ENCODE measurements at places on chromosomes 2 and 18.

DNA sequence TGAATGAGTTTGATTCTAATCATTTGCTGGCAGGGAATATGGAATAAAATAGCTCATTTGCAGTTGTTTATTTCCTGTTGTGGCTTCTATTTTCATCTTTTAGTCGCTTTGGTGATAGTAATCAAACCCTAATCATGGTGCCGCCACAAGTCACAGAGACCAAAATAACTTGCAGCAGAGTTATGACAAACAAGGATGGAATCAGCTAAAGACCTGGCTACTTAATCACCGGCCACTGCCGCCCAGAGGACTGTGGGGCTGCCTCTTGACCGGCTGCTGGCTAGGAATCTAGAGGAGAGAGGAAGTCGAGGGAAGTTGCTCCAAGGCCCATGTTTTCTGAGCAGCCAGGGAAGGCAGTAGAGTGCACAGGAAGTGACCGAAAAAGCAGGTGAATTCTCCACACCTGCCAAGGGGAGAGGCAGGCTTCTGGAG is 5.1 kb upstream of the SMAD7 start:
- DNase-seq: no peak

- no peak for DNase-seq
These were observed 182.7 kb upstream of the GLI2 start for GRCh38 chr2:120552800-120553481.

DNA sequence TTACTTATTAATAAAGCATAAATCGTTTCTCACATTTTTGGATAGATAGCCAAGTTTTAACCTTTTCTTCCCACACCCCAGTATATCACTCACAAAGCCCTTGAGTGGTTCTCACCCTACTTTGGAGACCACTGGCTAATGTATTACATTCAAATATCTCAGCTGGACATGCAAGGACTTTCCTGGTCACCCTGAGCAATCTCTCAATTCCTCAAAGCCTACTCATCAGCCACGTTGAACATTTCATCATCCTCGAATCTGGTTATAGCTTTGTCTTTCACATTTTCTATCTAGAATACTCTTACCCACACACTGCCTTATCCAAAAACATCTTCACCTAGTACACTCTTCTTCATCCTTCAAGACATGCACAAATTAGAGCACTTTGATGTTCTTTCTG is 71.1 kb upstream of the MAPRE2 start:
- DNase-seq: no peak

DNA sequence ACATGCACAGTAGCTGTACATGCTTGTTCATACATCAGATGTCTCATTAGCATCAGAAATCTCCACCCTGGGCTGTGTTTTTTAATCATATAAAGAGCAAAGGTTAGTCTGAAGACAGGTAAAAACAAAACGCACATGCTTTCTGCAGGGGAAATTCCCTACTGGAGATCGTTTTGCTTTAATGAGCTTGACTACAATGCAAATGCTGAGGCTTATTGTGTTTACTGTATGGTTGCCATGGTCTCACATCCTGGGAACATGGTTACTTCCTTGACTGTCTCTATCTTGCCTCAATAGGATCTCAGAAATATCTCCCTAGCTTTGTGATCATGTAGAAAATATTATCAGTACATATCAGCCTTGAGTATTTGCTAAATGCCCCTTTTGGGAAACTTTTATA is 336.5 kb upstream of the TFPI start:
- DNase-seq: no peak

DNA sequence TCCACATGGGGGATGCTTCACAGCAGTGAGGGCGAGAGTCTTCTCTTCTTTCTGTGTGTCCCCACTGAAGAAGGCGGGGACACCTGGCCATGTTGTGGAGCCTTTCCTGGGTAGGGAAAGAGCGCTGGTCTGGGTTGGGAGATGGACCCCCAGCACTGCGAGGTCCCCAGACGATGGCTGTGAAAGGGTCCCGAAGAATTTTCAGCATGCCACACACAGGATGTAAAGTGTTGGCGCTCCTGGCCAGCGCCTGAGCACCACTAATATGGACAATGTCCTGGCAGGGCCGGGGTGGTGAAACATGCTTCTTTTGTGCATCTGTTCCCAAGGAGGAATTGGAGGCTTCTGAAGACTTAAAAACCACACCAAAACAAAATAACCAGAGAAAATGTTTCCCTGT is 77.2 kb downstream of the GLI2 start:
- no peak for DNase-seq

- no peak for DNase-seq
These were observed 4.8 kb downstream of the DHRS9 start for GRCh38 chr2:169073963-169074751.

DNA sequence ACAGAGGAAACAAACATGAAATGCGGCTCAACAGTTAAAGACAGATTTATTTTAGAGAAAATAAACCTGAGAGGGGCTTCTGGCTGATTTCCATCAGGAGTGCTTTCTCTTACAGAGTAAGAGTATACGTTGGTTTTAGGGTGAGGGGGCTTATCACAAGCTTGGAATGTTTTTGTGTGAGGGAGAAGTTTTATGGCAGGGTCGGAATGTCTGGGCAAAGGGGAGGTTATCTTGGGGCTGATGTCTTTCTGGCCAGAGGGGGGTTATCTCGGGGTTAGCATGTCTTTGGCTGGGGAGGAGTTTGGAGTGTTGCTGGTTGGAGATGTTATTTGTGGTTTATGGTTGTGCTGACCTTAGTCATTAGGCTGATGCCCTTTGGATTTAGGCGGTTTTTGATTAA is 22.1 kb downstream of the PTRHD1 start:
- no peak for DNase-seq

DNA sequence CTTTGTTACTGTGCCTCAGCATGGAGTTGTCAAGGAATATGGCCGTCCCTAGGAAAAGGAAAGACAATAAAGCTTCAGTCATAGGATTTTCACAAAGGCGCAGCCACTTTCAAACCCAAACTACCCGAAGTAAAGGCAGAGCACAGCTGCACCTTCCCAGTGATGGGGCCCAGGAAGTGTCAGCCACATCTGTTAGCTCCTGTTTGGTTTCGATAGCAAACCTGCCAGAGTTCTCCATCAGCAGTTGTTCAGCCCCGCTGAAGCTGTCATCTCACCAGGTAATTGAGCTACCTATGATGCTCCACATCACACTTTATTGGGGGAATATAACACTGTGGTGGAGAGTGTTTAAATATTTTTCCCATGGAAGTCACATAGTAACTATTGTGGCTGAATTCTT is 80.7 kb downstream of the LRATD1 start:
- no peak for DNase-seq

- no peak for DNase-seq
These were observed 264.6 kb downstream of the HDAC4 start for GRCh38 chr2:239136203-239136602.

DNA sequence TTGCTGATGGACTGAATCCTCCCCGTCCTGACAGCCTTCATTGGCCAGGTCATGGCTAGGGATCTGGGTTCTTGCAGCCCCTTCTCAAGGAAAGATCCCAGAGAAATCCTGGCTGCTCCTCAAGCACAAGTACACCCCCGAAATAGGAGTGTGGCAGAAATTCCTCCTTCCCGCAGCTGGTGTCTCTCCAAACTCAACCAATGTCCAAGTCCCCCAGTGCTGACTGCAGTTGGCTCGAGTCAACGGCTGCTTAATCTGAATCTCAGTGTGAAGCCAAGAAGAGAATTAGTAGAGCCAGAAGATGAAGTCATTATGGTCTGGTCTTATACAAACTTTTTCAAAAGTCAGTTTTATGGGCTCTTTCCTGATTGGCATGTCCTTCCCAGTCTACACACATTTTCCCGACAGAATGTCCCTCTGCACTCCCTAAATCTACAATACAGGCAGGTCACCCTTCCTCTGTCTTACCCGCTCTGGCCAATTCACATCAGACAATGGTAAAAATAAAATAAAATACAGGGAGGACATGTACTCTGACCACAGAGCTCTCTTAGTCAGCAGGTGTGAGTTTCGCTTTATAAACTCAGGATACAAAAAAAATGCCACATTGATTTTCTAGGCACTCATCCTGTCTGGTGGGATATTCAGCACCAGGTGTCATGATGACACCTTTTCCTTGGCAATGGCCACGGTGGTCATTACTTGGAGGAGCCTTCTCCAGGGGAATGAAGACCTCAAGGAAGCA is 76.9 kb upstream of the PAPOLG start:
- no peak for DNase-seq

- DNase-seq: no peak
These were observed 67.3 kb downstream of the TMEM18 start for GRCh38 chr2:609881-610280.

DNA sequence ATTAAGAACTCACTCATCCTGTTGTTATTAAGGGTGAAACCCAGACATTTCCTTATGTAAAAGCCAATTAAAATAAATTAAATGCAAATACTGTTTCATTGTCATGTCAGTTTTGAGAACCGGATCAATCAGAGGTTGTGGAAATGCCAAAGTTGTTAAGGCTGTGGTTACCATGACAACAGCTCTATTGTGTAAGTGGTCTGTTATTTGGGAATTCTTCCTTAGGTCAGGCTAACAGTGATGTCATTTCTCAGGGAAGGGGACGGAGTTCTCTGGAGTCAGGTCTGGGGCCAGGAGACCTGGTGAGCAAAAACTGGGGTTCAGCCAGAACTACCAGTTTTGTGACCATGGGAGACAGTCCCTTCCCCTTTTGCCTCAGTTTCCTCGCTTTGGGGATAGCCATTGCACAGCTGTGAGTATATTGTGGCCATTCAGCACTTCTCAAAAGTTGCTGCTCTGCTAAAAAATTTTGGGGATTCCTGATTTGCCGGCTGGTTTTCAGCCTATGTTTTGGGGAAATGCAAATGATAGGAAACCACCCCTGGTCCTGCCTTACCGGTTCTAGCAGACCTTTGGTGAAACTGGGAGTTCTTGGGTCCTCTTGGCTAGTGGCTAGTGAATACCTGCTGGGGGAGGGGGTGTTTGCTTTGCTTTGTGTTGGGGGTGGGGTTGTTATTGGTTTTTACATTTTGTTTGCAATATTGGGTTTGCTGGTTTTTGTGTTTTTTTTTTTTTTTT is 21.6 kb downstream of the HPCAL1 start:
- no peak for DNase-seq

- DNase-seq: no peak
These were observed 11.3 kb downstream of the CHPF start for GRCh38 chr2:219532378-219532649.

- DNase-seq: no peak
These were observed 18.7 kb downstream of the SMARCAL1 start for GRCh38 chr2:216430811-216431530.

GRCh38 chr18:79006106-79006795 is 26.6 kb downstream of the SALL3 start:
- DNase-seq: no peak

GRCh38 chr2:228447266-228447915 is 265.9 kb upstream of the SPHKAP start:
- no peak for DNase-seq

GRCh38 chr2:28326469-28326805 is 66.2 kb upstream of the FOSL2 start:
- no peak for DNase-seq

DNA sequence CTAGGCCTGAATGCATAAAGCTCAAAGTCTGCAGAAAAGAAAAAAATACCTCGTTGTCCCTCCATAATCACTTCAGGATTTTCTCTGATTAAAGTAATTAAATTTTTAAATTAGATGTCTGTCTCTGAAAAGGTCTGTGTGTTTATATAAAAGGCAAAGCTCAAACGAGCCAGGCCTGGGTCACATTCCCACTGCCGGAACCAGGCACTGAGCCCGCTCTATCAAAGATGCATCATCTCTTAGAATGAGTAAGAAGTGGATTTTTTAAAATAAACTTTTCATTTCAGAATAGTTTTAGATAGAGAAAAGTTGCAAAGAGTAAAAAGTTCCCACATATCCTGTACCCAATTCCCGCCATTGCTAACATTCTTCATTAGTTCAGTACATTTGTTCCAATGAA is 202.1 kb upstream of the KYNU start:
- DNase-seq: no peak

GRCh38 chr2:14756122-14756541 is 123.6 kb downstream of the LRATD1 start:
- DNase-seq: no peak

- DNase-seq: no peak
These were observed 608.7 kb upstream of the REG3G start for GRCh38 chr2:78416625-78417300.

DNA sequence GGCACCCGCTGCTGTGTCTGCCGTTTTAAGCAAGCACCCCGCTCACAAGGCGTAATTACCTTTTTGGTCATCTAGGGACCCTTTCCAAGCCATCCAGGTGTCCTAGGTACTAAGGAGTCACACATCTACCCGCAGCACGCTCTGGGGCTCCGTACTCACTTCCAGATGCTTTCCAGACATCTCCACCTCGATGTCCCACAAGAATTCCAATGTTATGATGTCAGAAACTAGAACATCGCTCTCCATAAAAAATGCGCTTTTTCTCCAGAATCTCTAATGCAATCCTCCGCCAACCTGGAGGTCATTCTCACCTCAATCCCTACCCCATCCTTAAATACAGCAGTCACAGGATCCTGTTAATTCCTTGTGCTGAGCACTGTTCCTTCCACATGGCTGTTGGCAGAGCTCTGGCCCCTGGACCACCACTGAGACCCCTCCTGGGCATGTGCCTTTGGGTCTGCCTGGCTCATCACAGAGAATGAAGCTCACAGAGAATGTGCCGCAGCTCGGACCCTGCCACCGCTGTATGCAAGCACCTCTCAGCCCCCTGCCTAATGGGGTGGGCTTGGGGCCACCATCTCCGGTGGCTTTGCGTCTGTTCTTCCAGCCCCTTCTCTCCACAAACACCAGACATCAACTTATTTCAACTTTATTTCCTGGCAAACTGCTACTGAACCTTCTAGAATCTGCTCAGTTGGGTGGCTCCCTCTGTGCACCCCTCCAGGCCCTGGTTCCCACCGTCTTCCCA is 4.6 kb upstream of the PXDN start:
- no peak for DNase-seq

GRCh38 chr18:50358844-50359243 is 16.0 kb upstream of the SKA1 start:
- DNase-seq: no peak

GRCh38 chr2:68716604-68717304 is 17.9 kb upstream of the ARHGAP25 start:
- no peak for DNase-seq

- DNase-seq: no peak
These were observed 31.9 kb downstream of the PRKRA start for GRCh38 chr2:178419123-178419522.

- no peak for DNase-seq
These were observed 411.2 kb upstream of the CHAC2 start for GRCh38 chr2:53356291-53356905.

GRCh38 chr2:208929139-208929864 is 494.5 kb upstream of the MAP2 start:
- no peak for DNase-seq

GRCh38 chr2:54773838-54774237 is 50.4 kb downstream of the EML6 start:
- DNase-seq: no peak

DNA sequence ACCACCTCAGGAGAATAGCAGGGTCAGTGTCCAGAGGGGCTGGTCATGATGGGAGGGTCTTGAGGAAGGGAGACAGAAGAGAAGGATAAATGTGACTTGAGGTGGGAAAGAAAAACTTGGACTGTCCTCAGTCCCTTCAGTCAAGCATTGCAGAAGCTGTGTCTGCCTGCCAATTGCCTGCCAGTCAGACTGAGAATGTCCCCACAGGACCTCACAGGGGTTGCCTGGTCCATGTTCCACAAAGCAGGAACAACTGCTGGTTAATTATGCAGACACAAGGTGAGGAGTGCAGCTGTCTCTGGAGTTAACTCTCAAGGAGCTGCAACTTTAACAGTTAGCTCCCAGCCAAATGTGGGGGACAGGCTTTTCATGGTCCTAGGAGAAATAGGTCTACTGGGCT is 75.7 kb downstream of the TRIM43 start:
- no peak for DNase-seq

Measured in activated CD4-positive, CD25-positive, alpha-beta regulatory T cell (primary cell).